Fibroblast of skin of left biceps (primary cell): ENCODE measurements at places on chromosomes 11 and 22.
A peak's percentile ranks its signal among the peaks of the same experiment; 100 is the strongest.

DNA sequence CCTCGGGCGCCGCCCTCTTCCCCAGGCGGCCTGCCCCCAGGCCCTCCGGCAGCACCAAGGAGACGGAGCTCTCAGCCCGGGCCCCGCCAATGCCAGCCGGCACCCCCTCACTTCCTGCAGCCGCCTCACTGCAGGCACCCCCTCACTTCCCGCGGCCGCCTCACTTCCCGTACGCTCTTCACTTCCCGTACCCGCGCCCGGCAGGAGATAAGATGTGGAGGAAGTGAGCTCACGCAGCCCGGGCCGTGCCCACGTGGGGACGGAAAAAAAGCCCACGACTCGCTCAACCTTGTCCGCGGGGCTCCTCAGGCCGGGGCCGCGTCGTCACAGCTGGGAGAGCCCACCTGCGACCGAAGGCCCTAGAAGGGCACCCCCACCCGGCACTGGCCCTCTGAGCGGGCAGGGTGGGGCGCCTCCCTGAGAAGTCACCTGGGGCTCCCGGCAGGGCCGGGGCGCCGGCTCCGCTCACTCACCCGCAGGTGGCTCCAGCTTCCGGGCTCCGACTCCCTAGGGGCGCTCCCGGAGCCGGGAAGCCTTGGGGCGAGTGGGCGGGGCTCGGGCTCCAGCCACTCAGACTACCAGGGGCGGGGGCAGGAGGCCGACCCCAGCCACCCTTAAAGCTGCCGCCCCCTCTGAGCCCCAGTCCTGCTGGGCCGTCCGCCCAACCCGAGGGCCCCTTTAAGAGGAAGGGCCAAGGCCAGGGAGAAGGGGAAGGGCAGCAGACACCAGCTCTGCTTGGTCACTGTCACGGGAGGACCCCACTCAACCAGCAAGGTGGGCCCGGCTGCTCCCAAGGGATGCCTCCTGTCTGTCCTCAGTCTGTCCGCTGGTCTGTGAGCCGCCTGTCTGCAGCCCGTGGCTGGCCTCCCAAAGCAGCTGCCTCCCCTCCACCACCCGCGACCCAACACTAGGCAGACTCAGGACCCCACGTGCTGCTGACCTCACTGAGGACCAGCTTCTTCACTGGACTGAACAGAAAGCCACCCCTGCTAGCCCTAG, 31.4 kb downstream of the PISD start:
- peak; percentile 34 for DNase-seq

GRCh38 chr11:21556926-21557325, 636.0 kb upstream of the ANO5 start:
- DNase-seq: no peak

DNA sequence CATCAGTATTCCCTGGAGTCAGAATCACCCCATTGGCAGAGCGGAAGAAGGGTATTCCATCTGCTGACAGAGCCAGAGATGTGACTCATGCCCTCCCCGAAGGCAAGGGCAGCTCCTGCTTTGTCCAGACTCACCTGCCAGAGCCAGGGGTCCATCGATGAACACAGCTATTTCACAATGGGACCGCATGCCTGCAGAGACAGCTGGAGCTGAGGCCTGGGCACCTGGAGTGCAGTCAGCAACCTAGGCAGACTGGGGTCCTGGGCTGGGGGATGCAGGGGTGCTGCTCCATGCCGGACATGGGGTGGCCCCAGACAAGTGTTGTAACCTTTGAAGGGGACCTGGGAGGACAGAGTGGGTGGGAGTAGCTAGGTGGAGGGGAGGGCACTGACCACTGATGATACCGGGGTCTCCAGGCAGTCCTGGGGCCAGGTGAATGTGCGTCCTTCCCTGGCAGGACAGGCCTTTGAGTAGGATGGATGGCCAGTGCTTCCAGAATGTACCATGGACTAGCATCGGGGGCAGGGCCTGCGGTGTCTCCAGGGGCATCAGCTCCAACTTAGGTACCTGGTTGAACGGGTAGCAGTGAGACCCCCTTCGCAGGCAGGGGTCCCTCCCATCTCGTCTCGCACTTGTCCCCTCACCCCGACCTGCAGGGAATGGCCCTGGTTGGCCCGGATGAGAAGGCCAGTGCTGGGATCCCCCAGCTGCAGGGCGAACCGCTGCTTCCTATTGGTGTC, 1.7 kb downstream of the TRPT1 start:
- DNase-seq: no peak

DNA sequence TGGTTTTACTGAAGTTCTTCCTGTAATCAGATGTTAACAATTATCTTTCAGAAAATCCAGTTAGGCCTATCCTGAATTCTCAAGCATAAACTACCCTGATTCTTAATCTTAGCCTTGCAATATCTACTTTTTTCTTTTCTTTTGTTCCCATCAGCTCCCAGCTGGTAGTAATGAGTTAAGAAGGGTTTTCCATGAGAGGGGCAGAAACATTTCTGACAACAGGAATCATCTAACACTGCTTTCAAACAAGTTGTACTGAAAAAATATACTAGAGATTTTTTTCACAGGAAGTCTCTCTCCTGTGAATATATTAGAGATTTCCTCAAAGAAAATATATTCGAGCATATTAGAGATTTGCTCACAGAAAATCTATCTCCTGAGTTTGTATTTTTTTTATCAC, 3.3 kb upstream of the TRIM6 start:
- DNase-seq: no peak

DNA sequence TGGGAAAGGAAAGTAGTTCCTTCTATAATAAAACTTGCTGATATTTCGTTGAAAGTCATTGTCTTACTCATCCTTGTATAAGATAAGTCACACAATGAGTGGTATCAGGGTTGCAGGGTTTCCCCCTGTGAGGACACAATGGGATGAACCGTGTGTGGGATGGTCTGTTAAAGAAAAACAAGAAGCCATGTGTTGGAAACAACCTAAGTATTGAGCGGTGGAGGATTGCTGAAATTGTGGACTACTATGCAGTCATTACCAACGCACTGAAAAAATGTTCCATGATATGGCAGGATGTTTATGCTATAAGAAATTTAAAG, 28.6 kb downstream of the PTPRJ start:
- DNase-seq: no peak
